ENCODE measurements at places on chromosomes 4 and X. TPM values are rescaled to one million over a fixed set of nuclear protein-coding genes. Genes with fewer than 3 reads are reported as not detected.

Gene RBMX
- total RNA-seq: 150 TPM

- H3K27me3 ChIP-seq: no peaks in the 10 kb centered on the region
- no peaks in the 10 kb centered on the region for H3K4me1 ChIP-seq
- DNase-seq: no peak
Measured at GRCh38 chr4:96295143-96295741, 455.3 kb downstream of the PDHA2 start.

Gene NKX1-1
- total RNA-seq: not detected

Gene MAGEA10
- total RNA-seq: not detected

Gene ZNF732
- total RNA-seq: not detected

Gene TCEAL2
- total RNA-seq: 1.3 TPM

DNA sequence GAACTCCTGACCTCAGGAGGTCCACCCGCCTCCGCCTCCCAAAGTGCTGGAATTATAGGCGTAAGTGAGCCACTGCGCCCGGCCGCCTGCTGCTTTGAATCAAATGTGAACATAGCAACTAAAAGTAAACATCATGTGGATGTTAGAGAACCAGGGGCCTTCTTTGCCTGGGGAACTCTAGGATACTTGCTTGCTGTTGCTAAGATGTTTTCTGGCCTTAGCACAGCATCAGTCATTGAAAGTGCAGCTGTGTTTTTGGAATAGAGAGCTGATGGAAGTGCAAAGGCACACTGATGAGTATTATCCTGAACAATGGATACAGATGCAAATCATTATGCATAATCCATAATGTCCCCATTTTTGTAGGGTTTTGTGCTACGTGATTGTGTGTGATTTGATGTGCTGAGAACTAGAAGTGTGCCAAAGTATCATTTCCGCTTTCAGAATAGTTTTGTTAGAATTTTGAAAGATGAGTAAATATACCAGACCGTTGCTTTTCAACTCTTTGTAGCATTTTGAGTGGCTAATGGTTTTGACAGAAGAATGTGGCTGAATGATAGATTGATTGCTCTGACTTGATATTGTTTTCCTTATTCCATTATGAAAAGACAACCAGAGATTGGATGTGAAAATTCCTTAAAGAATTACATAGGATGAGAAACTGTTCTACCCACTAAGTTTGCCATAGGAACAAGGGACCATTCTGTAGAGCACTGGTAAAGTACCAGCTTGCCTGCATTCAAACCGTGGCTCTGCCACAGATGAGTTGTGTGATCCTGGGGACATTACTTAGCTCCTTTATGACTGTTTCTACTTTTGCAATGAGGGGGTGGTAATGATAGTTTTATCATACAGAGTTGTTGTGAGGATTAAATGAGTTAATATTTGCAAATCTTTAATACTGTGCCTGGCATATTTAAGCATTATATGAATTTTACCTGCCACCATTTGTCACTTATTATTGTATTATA is 74.7 kb downstream of the REPS2 start:
- no peaks in the 10 kb centered on the region for H3K27me3 ChIP-seq
- H3K36me3 ChIP-seq: no peaks in the 10 kb centered on the region
- no peak overlapping the region for H3K4me3 ChIP-seq
- H3K27ac ChIP-seq: no peak overlapping the region

GRCh38 chr4:140595065-140595464 is 26.3 kb upstream of the UCP1 start:
- H3K27me3 ChIP-seq: no peaks in the 10 kb centered on the region
- peak; percentile 39 for DNase-seq
- no peak overlapping the region for H3K27ac ChIP-seq
- no peak overlapping the region for H3K4me3 ChIP-seq

Gene PDZD11
- 27.2 TPM for total RNA-seq

- H3K4me1 ChIP-seq: no peaks in the 10 kb centered on the region
- H3K27me3 ChIP-seq: no peaks in the 10 kb centered on the region
- H3K36me3 ChIP-seq: no peaks in the 10 kb centered on the region
- no peak for DNase-seq
- no peak overlapping the region for H3K4me3 ChIP-seq
Measured at GRCh38 chr4:80243274-80244018, 23.0 kb upstream of the FGF5 start.

Gene ZNF718
- total RNA-seq: 6.5 TPM

DNA sequence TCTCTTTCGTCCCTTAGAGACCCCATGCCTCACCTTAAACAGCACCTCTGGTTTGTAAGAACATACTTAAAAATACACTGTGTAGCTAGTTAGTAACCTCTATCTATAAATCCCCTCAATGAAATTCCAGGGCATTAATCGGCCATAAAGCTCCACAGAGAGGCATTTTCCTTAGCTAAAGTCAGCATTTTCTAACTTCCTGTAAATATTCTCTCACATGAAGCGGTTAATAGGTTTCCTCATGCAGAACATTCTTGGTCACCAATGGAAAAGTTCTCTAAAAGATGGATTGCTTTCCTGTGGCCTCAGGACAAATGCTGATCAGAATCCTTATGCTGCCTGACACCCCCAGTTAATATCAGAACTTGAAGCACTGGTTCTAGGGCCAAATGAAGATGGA is 248.6 kb upstream of the BOD1L1 start:
- no peaks in the 10 kb centered on the region for H3K36me3 ChIP-seq
- H3K27ac ChIP-seq: no peak overlapping the region
- no peak overlapping the region for H3K4me3 ChIP-seq
- H3K27me3 ChIP-seq: no peaks in the 10 kb centered on the region
- H3K4me1 ChIP-seq: no peaks in the 10 kb centered on the region

Measured in body of pancreas (tissue), 4 donors.